NCI-H1105 (cell line): ENCODE measurements at places on chromosomes 3 and 15.

GRCh38 chr3:97959872-97960271, 12.4 kb downstream of the RIOX2 start:
- no peak for DNase-seq

DNA sequence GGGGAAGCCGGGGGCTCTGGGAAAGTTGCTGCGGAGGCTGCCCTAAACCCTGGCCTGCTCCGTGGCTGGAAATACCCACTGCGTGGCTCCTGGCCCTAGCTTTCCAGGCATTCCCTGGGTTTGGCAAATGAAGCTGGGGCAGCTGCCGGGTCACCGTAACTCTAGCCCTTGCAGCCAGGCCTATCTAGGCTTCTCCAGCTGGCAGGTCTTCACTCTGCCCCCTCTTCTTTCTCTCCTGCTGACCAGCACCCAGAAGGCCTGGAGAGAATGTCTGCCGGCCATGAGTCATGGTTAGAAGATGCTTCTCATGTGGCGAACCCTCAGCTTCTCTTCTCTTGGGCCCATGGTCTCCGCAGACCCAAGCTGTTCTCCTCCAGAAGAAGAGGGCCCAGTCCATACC, 5.6 kb upstream of the DLL4 start:
- DNase-seq: no peak

DNA sequence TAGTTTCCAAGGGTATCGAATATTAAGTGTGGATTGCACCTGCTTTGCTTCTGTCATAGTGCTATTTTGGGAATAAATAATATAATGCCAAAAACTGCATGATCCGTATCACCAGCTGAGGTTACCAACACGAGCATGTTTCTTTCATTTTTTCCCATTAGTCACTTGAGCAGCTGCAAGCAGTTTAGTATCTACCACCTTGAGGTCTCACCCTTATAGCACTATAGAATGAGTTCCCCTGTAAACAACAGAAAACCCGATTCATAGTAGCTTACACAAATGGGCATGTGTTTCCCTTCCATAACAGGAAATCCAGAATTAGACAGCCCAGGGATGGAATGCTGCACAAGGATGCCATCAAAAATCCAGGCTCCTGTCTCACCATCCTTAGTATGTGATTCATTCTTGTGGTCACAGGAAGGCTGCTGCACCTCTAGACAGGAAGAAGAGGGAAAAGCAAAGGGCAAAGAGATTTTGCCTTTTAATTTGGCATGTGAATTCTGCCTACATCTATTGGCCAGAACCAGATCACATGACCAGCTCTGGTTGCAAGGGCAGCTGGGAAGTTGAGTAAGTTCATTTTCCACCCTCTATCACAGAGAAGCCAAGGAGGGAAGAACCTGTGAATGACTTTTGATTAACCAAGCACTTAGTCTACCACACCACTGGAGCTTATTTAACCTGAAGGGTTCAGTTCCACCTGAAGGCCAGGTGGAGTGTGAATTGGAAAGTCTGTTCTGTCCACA, 91.3 kb upstream of the SLC25A36 start:
- no peak for DNase-seq

GRCh38 chr15:69141833-69142232, 18.6 kb upstream of the GLCE start:
- no peak for DNase-seq

- DNase-seq: no peak
Measured at GRCh38 chr3:44003801-44004200, 237.9 kb upstream of the TOPAZ1 start.

GRCh38 chr15:26087395-26087794, 224.3 kb upstream of the ATP10A start:
- no peak for DNase-seq

DNA sequence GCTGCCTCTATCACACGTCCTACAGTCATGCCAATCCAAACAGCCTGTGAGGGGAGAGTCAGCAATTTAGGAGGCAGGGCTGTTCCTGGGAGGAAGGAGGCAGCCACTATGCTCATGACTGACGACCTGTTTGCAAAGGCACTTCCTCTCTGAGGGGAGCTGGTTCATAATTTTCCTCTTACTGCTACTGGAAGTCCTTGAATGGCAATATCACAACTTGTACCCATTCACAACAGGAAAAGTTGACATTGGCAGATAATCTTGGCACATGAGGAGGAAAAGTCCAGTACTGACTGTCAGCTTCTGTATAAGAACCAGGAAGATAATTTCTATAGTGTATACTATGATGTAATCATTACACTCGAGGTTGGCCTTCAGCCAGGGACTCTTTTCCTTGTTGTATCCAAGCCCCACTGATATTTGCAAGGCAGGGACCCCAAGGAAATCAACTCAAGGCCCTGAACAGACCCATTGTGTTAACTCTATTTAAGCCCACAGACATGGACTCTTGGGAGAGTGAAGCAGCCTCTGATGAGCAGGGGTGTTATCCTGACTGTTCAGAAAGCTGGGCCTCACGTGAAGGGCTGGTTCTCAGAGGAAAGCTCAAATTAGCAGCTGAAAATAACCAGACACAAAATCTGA, 267.3 kb upstream of the ADAMTS9 start:
- no peak for DNase-seq

- DNase-seq: peak; percentile 6
Measured at GRCh38 chr15:42059661-42060476, 34.5 kb downstream of the PLA2G4D start.
